ENCODE measurements at places on chromosomes 3 and 15. TPM values are rescaled to one million over a fixed set of nuclear protein-coding genes. Genes with fewer than 3 reads are reported as not detected.

Gene GOLGA8G
- 0.08 TPM for total RNA-seq

Gene NUP210
- total RNA-seq: 8.7 TPM

Gene LDHAL6B
- total RNA-seq: not detected

Gene HYAL3
- total RNA-seq: 0.67 TPM

Gene ESYT3
- 0.97 TPM for total RNA-seq

Gene LMOD3
- not detected for total RNA-seq

Gene PCSK6
- total RNA-seq: 3.0 TPM

Gene TMEM266
- total RNA-seq: 4.8 TPM

Gene FES
- total RNA-seq: 3.9 TPM

Gene RPUSD2
- total RNA-seq: 3.0 TPM

All from pancreas (tissue), 10 donors.